ENCODE measurements at places on chromosomes 3 and 15.

DNA sequence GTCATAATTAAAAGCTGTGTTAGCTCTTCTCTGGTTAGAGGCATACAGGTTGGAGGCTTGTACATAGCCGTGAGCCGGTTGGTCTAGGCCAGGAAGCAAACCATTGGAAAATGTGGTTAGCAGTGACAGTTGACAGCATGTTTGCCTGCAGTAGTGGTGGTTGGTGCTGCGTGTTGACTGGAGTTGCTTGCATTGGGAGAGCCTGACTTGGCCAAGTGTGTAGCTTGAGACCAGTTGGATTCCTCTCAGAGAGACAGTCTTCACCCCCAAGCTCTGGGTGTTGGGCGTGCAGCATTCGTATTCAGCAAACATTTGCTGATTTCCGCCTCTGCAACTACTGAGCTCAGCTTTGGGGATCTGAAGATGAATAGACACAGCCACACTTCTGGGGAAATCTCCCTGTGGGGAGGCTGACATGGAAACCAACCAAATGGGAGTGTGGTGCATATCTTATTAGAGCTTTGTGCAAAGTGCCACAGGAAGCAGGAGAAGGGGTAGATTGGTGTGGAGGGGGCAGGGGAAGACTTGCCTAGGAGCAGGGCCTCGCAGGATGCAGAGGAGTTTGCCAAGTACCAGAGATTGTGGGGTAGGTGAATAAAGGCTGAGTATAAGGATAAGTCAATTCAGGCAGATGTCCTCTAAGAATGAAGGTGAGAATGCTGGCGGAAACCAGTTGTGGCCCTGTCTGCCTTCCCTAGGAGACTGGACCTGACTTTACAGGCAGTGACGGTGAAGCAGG is 83.5 kb downstream of the IGF1R start:
- DNase-seq = no peak

DNA sequence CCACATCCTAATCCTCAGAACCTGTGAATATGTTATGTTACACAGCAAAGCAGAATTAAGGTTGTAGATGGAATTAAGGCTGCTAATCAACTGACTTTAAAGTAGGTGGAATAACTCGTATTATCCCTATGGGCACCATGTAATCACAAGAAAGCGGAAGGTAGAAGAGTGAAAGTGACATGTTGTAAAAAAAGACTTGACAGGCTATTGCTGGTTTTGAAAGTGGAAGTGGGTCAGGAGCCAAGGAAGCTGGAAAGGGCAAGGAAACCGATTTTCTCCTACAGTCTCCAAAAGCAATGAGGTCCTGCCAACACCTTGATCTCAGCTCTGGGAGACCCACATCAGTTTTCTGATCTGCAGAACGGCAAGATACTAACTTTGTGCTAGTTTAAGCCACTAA is 6.6 kb downstream of the TP63 start:
- no peak for DNase-seq

DNA sequence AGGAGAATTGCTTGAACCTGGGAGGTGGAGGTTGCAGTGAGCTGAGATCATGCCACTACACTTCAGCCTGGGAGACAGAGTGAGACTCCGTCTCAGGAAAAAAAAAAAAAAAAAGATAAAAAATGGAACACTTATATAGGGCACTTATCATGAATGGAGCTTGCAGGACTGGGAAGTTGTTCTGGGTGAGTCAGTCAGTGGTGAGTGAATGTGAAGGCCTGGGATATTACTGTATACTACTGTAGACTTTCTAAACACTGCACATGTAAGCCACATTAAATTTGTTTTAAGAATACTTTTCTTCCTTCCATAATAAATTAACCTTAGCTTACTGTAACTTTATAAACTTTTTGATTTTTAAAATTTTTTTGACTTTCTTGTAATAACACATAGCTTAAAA is 59.8 kb downstream of the SFMBT1 start:
- DNase-seq = no peak

- DNase-seq = no peak
Observed at GRCh38 chr15:28178290-28178689, 79.2 kb upstream of the OCA2 start.

DNA sequence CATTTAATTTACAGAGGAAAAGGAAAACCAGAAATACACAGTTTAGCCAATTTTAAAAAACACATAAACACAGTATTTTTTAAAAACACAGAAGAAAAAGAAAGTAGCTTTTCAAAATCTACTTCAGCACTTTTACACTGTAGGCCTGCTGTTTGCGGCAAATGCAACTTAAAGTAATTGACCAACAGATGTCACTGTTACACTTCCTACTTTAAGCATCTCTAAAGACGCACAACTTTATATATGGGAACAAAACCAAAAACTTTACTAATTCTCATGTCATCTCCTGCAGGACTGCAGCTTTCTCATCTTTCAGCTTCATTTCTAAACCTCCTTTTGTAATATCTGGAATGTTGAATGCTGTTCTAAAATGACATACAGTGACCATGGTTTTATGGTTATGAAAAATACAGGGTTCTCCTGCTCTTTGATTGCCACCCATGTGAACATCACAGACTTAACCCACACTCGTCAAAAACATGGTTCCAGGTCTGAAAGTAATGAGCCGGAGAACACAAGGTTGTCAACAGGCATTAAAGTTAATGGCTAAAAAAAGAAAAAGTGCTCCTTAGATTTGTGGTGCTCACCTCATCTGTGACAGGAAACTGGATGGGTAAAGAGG is 107.9 kb downstream of the FMN1 start:
- no peak for DNase-seq

- DNase-seq = no peak
Observed at GRCh38 chr3:187737006-187737367, 8.3 kb downstream of the BCL6 start.

- no peak for DNase-seq
Observed at GRCh38 chr3:40310705-40311104, 1.2 kb downstream of the EIF1B start.

GRCh38 chr15:74295800-74296199 is 59.7 kb downstream of the CCDC33 start:
- no peak for DNase-seq

- DNase-seq = no peak
Observed at GRCh38 chr3:114214542-114215341, 22.6 kb downstream of the ZNF80 start.

DNA sequence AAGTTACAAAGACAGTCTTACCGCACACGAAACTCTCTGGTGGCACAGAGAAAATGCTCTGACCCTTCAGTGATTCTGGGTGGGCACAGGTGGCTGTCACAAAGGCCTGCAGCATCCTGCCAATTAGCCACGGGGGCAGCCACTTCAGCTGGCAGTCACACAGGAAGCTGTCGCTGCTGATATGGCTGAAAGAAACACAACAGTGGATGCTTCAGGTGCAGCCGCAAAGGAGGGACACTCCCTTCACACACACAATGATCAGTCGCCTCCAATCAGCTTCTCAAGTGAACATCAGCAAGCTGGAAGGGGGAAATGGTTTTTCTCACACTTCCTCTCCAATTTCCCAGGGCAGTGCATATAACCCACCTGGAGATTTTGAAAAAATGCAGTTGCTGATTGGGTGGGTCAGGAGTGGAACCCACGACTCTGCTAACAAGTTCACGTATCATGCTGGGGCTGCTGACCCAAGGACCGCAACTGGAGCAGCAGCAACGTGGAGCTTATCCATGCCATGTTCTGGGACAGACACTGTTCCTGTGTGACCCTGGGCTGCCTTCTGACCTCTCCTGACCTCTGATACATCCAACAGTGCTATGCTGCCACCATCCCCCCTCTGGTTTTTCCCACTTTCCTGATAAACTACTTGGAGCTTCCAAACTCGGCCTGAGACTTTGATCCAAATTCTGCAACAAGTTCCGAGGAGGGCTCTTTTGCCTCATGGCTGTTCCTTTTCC is 106.6 kb downstream of the LRIG1 start:
- no peak for DNase-seq

GRCh38 chr3:46913644-46914043 is 36.1 kb downstream of the PTH1R start:
- DNase-seq = no peak

DNA sequence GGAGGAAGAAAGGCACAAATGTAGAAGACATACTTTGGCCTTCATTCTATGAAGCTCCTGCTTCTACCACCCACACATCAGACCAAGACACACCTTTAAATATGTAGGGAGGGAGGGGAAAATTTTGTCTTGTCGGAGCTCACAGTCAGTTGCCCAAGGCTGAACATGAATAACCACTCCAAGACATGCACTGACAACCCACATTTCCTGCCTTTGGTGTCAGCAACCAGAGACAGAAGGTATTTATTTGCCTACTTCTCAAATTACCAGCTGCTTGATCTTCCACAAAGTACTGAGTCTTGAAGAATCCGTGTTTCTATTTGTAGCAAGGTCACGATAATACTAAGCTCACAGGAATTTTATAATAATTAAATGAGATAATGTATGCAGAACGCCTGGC is 169.7 kb downstream of the KCNMB2 start:
- DNase-seq = no peak

DNA sequence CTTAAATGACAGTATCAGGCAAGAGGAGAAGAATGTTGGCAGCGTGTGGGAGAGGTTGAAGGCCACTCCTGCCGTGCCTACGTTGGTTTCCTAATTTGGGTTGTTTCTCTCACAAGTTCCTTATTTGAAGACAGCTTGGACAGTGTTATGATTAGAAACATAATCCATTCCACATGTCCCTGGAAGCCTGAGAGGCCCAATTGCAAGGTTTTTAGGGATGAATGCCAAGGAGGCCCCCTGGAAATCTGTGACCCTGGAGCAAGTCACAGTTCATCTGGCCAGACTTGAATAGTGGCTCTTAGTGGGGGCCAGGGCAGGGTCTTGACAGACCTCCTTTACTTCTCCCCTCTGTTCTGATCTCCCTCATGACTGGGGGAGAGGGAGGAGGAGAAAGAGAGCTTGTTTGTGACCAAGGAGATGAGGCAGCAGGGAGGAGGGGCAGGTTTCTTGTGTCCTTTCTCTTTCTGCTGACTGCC is 584.4 kb upstream of the TBL1XR1 start:
- no peak for DNase-seq

GRCh38 chr3:146521394-146521793 is 23.0 kb downstream of the PLSCR1 start:
- DNase-seq = no peak

- no peak for DNase-seq
Observed at GRCh38 chr3:197956626-197956988, 3.4 kb upstream of the LMLN start.

- DNase-seq = no peak
Observed at GRCh38 chr15:37907136-37907535, 27.3 kb upstream of the TMCO5A start.

- DNase-seq = no peak
Observed at GRCh38 chr15:71597126-71597525, 213.2 kb upstream of the NR2E3 start.

DNA sequence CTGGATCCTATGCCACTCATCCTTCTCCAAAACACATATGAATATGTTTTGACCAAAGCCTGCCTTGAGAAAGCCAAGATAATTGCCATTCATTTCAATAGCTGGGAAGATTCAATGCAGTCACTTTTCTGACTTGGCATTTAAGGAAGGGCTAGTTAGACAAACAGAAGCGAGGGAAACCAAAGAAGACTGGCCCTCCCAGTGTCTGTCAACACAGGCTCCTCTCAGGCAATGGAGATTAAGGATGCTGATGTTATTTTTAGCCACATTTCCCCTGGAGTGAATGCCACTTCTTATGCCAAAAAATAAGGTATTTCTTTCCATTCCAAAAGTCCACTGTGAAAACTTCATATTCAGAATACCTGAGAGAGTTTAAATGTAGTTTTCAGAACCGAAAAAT is 101.7 kb downstream of the P3H2 start:
- DNase-seq = no peak

GRCh38 chr3:50136714-50137405 is 18.3 kb upstream of the SEMA3F start:
- DNase-seq = no peak

DNA sequence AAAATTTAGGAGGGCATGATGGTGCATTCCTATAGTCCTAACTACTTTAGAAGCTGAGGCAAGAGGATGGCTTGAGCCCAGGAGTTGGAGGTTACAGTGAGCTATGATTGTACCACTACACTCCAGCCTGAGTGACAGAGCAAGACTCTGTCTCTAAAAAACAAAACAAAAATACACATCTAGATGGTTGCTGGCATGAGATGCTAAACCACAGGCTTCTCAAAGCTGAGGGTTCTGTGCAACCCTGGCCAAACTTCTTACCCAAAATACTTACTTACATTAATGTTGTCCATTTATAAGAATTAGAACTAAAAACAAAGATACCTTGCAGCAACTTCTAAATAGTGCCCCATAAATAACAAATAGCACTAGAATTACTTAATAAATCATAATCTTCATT is 14.3 kb upstream of the ARHGEF3 start:
- no peak for DNase-seq

GRCh38 chr3:140593766-140594165 is 84.1 kb upstream of the TRIM42 start:
- DNase-seq = no peak

DNA sequence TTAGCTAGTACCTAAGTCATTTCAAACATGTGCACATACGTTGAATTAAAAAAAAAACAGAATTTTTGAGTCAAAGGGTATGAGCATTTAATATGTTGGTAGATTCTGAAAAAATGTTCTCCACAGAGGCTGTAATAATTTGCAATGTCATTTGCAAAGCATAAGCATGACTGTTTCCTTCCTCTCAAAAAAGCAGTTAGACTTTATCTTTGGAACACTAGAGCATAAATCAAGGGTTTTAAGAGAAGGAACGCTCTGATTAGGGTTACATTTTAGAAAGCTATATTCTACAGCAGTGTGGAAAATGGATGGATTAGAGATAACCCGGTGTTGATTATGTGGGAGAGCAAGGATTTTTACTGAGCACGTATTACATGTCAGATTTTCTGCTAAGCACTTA is 193.7 kb downstream of the WDR72 start:
- DNase-seq = no peak

GRCh38 chr3:94323596-94323995 is 260.7 kb downstream of the NSUN3 start:
- no peak for DNase-seq

DNA sequence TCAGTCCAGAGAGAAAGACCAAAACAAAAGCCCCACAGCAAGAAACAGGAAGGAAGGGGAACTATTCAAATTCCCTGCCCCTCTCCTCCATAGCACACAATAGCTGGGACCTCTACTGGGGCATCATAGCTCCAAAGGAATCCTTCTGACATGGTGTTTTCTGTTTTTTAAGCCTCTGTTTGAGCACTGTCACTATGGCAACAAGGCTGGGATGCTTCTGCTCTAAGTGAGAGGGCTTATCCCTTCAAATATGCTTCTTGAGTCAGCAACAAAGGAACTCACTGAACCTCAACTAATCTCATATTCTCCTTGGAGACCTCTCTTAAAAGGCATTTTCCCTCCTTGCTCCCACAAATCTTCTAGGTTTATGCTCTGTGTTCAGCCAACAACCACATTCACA is 40.5 kb downstream of the MYLK start:
- DNase-seq = no peak

DNA sequence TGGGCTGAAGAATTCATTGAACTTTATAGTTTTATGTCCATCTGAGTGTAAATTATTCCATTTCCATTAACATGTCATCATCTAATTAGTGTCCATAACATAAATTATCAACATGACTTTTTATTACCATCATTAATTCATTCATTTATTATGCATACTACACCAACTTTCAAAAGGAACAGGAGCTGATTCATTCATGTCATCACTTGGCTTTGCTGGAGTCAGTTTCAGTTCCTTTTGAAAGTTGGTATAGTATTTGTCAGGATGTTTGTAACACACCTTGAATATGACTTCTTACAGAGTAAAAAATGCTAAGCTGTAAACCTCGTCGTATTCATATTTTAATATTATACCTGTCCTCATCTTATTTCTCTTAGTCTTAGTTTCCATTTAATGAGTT is 298.0 kb upstream of the RBMS3 start:
- no peak for DNase-seq

Data from cortex of kidney (tissue), 1 donor.